HuH-7 (cell line): ENCODE measurements at places on chromosomes 16 and 17.

DNA sequence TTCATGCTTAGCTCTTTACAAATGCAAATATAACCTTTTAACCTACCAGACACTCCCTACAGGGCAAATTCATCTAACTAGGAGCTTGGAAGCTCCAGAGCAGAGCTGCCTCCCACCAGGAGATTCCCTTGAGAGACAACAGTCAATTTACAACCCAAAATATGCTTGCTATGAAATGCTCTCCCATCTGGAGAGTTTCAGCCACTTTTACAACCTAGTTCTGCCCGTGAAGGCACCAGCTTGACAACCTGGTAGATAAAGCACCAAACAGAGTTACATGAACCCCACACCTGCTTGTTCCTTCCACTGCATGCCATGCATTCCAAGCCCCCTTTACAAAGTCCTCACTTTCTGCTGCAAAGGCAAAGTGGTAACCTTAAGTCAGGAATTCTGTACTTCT lies 215.3 kb upstream of the KIF2B start:
- no peak for DNase-seq

DNA sequence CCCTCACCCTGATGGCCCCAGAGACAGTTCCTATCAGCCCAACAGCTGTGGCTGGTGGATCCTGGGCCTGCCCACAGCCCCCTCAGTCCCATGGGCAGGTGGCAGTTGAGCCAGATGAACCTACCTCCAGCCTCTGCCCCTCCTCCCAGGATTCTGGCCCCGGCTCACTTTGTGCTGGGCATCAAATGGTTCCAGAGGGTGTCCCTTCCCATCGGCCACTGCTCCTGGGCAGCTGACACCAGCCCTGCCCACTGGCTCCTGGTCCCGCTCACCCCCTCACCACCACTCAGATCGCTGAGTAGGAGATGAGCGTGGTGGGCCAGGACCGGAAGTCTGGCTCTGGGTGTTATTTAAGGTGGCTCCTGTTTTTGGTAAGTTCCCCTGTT lies 2.0 kb downstream of the TTYH2 start:
- no peak for DNase-seq

DNA sequence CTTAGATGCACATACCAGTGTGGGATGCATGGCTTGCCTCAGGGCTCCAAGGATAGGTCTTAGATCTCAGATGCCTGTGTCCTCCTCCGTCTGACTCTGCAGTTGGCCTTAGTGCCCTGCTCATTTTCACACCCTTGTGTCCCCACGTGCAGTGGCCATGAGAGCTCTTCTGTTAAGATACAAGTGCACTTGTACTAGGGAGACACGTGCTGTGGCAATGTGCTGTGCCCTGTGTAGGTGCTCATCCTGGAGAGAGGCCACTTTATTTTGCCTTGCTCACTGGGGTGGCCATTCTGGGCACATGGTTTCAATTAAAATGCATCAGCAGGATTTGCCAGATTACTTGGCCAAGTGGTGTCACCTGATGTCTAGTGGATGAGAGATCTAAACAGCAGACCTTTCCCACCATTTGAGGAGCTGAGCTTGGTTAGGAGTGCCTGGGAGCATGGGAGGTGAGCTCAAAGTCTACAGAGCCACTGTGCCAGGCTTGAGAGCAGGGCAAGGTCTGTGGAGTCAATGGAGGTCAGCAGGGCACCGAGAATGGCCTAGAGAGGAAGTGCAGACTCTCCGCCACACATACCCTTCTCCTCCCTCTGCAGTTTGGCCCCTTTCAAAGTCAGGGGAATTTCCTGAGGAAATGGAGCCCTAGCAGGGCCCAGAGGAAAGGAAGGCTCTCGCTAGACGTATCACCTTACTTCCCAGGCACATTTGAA lies 25.2 kb upstream of the SMPD3 start:
- DNase-seq = no peak

GRCh38 chr16:55370762-55371482 lies 46.9 kb downstream of the IRX6 start:
- no peak for DNase-seq

DNA sequence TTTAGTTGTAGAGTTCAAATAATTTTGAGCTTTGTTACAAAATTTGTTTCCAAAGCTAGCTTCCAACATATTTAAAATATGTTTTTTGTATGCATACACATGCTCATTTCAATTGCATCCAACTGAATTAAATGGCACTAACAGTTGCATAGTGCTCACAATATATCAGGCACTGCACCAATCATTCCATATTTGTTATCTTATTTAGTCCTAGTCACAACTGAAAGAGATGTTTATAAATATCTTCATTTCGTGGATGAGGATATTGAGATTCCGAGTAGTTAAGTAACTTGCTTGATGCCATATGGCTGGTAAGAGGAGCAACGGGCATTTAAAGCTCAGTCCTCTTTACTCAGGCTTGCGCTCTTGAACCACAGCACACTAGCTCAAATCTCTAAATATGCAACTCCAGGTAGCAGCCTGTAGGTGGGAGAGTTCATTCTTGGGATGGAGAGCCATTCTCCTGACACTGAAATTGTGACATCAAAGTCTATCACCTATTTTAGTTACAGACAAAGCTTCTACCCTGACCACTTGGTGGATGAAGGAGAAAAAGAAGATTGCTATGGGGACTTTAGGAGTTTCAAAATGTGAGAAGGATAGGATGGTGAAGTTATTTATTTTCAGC lies 118.0 kb upstream of the CA10 start:
- no peak for DNase-seq

- DNase-seq = no peak
Observed at GRCh38 chr16:73735954-73736353, 560.7 kb upstream of the PSMD7 start.

GRCh38 chr17:82105882-82106687 lies 8.0 kb upstream of the FASN start:
- DNase-seq = peak; percentile 80

- DNase-seq = no peak
Observed at GRCh38 chr17:62781831-62782251, 26.3 kb downstream of the MARCHF10 start.

- DNase-seq = no peak
Observed at GRCh38 chr17:76415786-76416185, 31.4 kb downstream of the SPHK1 start.

DNA sequence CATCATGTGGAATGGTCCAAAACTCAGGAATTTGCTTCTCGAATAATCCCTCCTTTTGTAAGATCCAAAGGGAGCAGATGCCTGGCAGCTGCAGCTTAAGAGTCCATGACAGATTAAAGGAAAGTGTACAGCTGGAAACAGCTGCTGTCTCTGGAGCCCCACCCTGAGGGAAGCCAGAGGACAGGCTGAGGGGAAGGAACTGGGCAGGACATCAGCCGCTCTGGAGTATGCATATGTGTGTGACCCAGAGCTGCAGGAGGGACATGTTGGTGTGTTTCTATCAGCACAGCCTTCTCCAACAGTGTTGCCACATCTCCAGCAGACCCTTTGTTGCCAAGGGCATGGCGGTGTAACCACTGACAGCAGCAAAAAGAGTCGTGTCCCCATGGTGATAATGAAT lies 46.2 kb downstream of the CYB561 start:
- no peak for DNase-seq

DNA sequence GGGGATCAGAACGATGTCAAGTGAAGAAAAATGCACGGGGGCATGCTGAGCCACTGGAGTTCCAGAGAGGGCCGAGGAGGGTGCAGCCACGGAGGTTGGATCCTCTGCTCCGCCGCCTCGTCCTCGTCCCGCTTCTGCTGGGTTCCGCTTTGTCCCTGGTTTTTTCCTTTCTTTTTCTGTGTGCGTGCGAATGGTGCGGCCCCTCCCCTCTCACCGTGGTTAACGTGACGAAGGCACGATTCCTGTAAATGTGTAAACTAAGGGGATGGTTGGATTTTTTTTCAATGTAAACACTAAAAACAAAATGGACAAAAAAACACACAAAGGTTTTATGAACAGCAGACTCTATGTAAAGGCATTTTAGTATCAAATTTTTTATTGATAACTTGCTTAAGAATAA lies 46.7 kb downstream of the ACTG1 start:
- DNase-seq = no peak

- DNase-seq = no peak
Observed at GRCh38 chr16:56732366-56732765, 2.4 kb downstream of the NUP93 start.

DNA sequence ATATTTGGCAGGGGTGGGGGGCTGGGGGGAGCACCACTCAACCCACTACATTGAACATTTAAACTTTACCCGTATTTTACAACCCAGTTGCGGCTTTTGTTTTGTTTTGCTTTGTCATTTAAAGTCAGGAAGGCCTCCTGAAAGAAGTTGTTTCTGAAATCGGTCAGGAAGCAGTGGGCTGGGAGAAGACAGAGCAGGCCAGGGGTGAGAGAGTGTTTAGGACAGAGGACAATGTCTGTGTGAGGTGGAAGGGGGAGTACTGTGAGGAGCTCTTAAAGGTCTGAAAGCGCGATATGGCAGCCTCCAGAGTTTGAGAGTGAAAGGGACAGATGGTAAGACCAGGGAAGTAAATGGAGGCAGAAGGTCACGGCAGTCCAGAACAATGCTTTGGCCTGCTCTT lies 6.1 kb upstream of the WFIKKN2 start:
- no peak for DNase-seq

- DNase-seq = no peak
Observed at GRCh38 chr16:51237861-51238378, 86.8 kb upstream of the SALL1 start.

DNA sequence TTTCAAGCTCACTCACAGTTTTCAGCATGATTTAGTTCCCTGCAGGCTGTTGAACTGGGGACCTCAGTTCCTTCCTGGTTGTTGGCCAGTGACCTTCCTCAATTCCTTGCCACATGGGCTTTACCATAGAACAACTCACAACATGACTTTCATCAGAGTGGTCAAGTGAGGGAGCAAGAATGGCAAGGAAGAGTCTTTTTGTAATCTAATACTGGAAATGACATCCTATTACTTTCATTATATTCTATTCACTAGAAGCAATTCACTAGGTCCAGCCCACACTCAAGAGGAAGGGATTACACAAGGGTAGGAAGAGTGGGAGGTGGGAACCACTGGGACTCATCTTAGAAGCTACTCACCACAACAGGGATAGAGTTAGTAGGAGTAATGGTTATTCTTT lies 57.6 kb downstream of the SYT17 start:
- DNase-seq = no peak

- DNase-seq = no peak
Observed at GRCh38 chr16:84746875-84747274, 47.1 kb downstream of the USP10 start.

DNA sequence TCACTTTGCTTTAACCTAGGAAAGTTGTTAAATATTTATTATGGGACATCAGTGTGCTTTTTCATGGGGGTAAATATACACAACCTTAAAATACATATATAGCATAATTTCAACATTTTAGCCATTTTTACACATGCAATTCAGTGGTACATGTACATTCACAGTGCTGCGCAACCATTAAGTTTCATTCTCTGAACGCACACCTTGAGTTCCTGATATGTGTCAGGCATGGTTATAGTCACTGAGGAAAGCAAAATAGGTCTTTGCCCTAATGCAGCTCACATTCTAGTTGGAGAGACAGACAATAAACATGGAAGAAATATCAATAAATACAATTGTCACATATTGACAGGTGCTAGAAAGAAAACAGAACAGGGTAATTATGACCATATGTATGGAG lies 12.8 kb upstream of the CNEP1R1 start:
- DNase-seq = no peak

- no peak for DNase-seq
Observed at GRCh38 chr16:47925811-47926460, 229.9 kb downstream of the ABCC12 start.

- no peak for DNase-seq
Observed at GRCh38 chr17:5675625-5676421, 91.5 kb upstream of the NLRP1 start.

GRCh38 chr17:55694286-55694910 lies 28.3 kb downstream of the TMEM100 start:
- DNase-seq = no peak
